ENCODE measurements at places on chromosomes 13 and 19. TPM values are rescaled to one million over a fixed set of nuclear protein-coding genes. Genes with fewer than 3 reads are reported as not detected.

ADAT3 gene
- 8.6 TPM for total RNA-seq

GPR12 gene
- total RNA-seq = not detected

GRCh38 chr13:48653472-48653939 is at the start of gene CYSLTR2:
Gene CYSLTR2, plus strand, starts transcription at chr13:48653929. Its CDS starts 52,889 bp downstream, at chr13:48706818.
- DNase-seq = no peak

DNA sequence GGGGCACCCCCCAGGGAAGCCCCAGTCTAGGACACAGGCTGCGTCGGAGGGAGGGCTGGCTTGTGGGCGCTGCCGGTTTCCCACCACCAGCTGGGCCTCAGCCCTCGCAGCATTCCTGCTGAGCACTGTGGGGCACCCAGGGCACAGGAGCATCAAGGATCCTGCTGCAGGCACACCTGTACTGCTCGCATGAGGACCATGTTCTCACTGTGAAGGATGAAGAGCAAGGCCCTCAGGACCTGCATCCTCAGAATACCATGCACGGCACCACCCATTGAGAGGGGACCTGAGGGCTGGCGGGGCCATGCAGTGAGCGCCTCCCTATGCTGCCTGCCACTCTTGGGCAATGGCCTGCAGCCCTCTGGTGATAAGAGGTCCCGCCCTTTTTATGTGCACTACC is 31.4 kb downstream of the TUBA3C start:
- no peak for DNase-seq

ZNF525 gene
- 5.2 TPM for total RNA-seq

DNA sequence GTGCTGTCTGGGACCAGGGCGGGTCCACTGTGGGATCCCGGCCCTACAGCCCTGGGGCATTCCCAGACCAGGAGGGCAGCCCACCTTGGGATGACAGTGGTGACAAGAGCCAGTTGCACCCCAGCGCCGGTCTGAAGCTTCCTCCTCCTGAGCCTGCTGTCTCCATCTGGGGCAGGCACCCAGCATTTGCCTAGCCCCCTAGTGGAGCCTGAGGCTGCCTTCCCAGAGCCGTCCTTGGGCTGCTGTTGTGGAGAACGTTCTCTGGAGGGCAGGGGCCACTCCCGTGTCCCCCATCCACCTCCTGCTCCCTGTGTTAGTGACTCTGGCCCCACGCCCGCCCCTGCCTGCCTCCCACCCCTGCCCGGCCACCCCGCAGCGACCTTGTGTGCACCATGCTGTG is 148.5 kb downstream of the KDM4B start:
- DNase-seq = no peak

DNA sequence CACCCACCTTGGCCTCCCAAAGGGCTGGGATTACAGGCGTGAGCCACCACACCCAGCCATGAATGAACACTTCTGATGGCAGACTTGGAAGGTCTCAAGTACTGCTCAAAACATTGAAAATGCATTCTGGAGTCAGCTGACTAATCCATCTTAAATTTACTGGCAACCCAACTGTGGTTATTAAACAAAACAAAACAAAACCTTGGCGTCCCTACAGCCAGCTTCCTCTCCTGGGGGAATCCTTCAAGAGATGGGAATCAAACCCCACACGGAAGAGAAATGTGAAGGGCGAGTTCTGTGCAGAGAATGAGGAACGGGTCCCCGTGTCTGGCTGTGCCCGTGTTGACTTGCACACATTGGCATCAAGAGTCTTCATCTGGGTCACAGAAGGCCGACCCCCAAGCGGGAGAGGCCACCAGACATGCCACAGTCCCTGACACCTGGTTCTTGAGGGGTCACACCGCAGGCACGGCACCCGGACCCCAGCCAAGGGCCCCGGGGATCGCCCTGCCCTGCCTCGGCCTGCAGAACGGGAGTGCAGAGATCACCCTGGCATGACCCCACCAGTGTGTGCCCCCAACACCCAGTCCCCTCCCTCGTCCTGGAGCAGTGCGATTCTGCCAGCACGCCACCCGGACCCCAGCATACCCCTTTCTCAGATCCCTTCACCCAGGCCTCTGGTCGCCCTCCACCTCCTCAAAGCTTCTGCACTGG is 3.2 kb downstream of the MAP2K2 start:
- no peak for DNase-seq

C19orf81 gene
- total RNA-seq = not detected

- DNase-seq = no peak
Observed at GRCh38 chr13:49616676-49617065, 11.6 kb upstream of the ARL11 start.

- no peak for DNase-seq
Observed at GRCh38 chr13:108407495-108407894, 138.0 kb downstream of the TNFSF13B start.

FUT3 gene
- 103 TPM for total RNA-seq

DNA sequence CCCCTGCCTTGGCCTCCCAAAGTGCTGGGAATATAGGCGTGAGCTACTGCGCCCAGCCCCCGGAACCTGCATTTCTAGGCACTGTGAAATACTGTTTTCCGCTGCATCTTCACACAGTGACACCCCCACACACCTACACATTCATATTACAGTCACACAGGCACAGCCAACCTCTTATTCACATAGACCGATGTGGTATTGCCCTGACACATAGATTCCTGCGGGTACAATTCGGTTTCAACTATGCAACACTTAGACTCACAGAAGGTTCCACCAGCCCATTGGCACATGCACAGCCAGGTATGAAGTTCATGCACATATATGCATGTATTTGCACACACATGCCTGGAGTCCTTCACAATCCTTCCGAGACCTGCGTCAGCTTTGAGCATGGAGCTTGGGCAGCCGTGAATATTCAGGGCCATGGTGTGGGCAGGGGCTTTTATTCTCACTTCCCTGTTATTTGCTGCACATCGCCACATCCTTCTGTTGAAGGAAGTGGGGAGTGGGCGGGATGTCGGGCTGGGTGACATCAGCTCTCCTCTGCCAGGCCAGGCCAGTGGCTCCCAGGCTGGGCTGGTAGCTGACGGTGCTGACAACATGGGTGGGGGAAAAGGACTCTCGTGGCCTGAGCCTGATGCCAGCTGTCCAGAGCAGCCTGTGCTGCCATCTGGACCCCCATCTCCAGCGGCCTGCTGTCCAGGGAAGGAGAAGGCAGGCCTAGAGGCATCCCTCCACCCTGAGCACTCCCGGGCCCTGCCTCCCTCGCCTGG is 5.4 kb upstream of the CDC37 start:
- DNase-seq = no peak

DNA sequence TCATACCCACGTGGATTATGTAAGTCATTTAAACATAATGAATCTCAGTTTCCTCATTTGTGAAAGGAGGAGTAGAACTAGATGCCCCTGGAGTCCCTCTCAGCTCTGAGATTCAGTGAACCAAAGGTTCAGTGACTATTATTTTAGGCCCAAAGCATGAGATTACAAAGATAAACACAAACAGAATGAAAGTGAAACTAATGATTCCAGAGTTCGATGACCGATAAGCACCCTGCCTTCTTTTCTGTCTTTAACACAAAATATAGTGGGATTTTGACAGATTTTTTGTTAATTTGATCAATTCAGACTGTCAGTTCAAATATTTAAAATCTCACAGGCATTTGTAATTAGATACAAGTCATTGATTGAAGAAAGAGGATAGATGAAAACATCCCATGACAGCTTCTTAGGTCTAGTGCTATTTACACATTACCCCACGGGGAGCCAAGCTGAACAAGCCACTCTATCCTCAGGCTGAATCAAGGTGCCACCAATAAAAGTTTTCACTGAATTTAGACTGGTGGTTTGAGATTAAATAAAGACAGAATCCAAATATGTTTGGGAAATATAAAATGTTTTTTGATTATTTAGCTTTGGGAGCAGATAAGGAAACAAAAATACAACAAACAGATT is 64.6 kb upstream of the RAP2A start:
- no peak for DNase-seq

DNA sequence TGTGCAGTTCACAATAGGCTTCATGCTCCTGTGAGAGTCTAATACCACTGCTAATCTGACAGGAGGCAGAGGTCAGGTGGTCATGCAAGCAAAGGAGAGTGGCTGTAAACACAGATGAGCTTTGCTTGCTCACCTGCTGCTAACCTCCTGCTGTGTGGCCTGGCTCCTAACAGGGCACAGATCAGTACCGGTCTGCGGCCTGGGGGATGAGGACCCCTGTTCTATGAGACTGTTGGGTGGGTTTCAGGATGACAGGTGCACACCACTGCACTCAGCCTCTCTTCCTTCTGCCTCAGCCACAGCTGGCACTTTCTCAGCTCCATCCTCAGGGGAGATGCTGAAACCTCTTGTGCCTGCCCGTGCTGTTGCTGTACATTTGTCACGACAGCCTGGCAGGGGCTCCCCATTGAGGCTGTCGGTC is 9.7 kb downstream of the CLEC4G start:
- no peak for DNase-seq

DNA sequence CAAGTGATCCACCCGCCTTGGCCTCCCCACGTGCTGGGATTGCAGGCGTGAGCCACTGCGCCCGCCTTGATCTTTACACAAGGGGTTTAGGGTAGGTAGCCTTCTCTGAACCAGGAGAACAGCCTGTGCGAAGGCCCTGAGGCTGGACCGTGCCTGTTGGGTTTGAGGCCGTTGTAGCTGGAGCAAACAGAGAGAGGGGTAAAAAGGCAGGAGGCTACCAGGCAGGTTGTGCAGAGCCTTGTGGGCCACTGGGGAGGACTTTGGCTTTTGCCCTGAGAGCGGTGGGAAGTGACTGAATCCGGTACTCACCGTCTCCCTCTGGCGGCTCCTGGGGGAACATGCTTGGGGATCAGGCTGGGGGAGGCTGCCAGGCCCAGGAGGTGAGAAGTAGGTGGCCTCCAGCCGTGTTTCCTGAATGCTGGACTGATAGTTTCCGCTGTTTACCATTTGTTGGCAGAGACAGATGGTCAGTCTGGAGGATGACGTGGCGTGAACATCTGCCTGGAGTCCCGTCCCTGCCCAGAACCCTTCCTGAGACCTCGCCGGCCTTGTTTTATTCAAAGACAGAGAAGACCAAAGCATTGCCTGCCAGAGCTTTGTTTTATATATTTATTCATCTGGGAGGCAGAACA is 24.6 kb downstream of the SPC24 start:
- DNase-seq = no peak

- DNase-seq = no peak
Observed at GRCh38 chr19:31678421-31678820, 329.2 kb upstream of the TSHZ3 start.

GRCh38 chr19:18659281-18660050 is 22.6 kb downstream of the KLHL26 start:
- DNase-seq = no peak

CRTC1 gene
- 3.6 TPM for total RNA-seq

ZNF628 gene
- 22.0 TPM for total RNA-seq

DNA sequence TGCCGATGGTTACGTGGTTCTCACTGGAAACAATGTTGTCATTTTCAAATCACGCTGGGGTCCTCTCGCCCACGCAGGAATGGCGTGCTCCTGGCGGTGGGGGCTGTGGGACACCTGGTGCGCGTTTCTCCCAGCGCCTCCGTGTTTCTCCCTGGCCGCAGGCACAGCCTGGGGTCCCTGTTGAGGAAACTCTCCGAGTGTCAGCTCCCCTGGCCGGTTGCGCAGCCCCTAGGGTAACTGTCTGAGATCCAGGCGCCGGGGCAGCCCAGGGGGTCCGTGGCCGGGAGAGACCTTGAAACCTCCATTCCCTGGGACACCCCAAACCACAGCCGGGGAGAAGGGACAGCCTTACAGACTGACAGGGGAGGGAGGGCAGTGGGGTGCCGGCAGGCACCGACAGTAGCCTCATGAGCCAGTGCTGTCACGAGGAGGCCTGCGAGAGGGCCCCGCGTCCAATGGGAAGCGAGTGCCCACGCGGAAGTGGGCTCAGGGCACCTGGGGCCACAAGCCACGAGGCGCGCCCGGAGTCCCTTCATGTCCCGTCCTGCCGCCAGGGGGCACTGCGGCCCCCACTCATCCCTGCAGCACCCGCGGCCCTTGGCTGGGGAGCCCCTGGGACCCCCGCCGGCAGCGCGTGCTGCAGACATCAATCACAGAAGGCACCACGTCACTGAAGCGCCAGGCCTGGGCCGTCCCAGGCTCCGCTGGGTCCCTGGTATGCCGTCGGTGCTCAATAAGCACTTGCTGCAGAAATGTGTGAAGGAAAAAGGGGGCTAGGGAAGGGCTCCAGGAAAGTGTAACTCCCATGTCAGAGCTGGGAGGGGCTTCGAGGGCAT is 9.5 kb downstream of the ADAMTSL5 start:
- DNase-seq = no peak

GRCh38 chr13:75369981-75370380 is 112.0 kb downstream of the TBC1D4 start:
- no peak for DNase-seq

DNA sequence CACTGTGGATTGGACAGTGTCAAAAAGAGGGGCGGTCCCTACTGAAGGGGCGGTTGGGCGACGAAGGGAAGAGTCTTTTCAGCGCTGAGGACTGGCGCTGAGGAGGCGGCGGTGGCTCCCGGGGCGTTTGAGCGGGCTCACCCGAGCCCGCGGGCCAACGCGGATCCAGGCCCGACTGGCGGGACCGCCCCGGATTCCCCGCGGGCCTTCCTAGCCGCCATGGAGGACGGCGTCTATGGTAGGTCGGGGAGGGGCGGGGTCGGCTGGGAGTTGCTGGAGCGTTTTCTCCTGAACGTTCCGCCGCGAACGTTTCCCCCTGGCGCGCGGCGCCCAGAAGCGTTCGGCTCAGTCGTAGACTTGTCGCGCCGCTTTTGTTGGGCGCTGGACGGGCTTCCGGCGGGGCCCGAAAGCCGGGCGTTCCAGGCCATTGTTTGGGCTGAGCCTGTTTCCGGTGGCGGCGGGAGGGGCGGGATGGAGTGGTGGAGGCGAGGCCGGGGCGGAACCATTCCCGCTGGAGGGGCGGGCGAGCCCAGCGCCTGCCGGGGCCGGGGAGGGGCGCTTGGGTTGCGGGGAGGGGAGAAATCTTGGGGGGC is at the start of gene CYTH2:
TSS of gene CYTH2 (plus strand) at position 81 of the 593 bp plus-strand sequence. CDS start at position 220, 139 bp downstream.
- peak; percentile 40 for DNase-seq

CEP89 gene
- total RNA-seq = 4.6 TPM

FGF22 gene
- not detected for total RNA-seq

SYDE1 gene
- total RNA-seq = 1.4 TPM

DNA sequence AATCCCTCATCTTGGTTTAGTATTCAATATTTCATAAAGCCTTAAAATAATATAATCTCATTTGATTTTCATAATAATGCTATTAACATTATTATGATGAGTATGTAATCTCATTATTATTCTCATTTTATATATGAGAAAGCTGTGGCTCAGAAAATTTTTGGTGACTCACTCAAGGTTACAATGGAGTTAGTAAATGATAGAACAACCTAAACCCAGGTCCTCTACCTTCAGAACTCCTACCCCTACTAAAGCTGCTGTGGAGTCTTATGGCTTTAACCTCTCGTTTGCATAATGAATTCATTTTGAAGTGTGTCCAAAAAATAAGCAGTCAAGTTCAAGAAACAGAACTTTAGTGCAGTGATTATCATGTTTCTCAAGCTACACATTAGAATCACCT is 226.3 kb downstream of the TBC1D4 start:
- no peak for DNase-seq

GRCh38 chr13:110454956-110455355 is 106.6 kb downstream of the RAB20 start:
- DNase-seq = no peak

KCTD4 gene
- total RNA-seq = not detected

- DNase-seq = no peak
Observed at GRCh38 chr13:94886191-94886590, 173.8 kb upstream of the SOX21 start.

SIGLEC8 gene
- total RNA-seq = 0.31 TPM

SYNGR4 gene
- not detected for total RNA-seq

- no peak for DNase-seq
Observed at GRCh38 chr13:49777746-49778614, 14.5 kb downstream of the KPNA3 start.

CEACAM7 gene
- total RNA-seq = 103 TPM

GRCh38 chr13:100302391-100302790 is 213.5 kb downstream of the PCCA start:
- DNase-seq = no peak

- DNase-seq = no peak
Observed at GRCh38 chr13:111901267-111901915, 165.6 kb upstream of the SOX1 start.
